ENCODE measurements at places on chromosomes 12 and 14.

- no peak for DNase-seq
These were observed 178.2 kb downstream of the BCL11B start for GRCh38 chr14:99093532-99094517.

GRCh38 chr14:67815573-67816225 is 691 bp downstream of the ZFYVE26 start:
- no peak for DNase-seq

- no peak for DNase-seq
These were observed 191.1 kb upstream of the PRICKLE1 start for GRCh38 chr12:42780671-42781070.

DNA sequence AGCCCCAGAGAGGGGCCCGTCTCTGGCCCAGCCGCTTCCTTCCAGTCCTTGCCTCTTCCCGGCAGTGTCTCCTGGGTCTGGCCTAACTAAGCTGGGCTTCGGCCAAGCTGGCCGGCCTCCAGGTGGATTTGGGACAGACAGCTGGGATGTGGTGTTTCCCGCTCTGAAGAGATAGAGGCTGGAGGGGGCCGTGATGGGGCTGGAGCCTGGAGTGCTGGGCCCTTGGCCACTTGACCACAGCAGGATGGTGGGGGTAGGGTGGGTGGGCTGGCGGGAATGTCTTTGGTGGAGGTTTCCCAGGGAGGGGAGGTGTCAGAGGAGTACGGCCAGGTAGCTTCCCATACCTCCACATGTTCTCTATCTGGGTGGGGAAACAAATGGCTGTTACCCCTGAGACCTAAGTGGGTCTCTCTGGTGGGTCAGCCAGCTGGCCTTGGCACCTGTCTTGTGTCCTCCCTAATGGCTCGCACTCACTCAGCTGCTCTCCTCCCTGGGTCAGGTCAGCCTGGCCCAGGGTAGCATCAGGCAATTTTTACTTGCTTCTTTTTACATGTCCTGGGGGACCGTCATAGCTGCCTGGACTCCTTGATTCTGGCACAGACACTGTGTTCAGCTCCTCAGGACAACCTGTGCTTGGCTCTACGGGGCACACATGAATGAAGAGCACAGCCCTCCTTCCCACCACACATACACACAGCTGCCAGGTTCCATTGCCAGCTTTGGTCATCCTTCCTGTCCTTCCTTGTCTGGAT is 19.8 kb upstream of the PGF start:
- no peak for DNase-seq

- DNase-seq: no peak
These were observed 46.0 kb upstream of the CCDC60 start for GRCh38 chr12:119288576-119288975.

DNA sequence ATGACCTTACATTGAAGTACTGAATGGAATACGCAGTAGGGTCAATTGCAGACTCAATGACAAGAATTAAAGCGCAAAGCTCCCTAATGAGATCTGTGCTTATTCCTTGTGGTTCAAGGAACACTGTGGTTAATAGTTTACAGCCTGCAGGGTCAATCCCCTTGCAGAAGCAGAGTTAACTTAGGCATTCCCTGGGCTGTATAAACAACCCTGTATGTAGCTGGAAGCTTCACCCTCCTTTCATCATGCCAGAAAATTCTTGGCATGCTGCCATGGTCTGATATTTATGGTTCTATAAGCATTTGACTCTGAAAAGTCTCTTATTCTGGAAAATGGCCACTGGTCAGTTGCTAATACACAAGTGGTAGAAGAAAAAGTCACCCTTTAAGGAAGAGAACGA is 227.7 kb downstream of the NOVA1 start:
- DNase-seq: no peak

DNA sequence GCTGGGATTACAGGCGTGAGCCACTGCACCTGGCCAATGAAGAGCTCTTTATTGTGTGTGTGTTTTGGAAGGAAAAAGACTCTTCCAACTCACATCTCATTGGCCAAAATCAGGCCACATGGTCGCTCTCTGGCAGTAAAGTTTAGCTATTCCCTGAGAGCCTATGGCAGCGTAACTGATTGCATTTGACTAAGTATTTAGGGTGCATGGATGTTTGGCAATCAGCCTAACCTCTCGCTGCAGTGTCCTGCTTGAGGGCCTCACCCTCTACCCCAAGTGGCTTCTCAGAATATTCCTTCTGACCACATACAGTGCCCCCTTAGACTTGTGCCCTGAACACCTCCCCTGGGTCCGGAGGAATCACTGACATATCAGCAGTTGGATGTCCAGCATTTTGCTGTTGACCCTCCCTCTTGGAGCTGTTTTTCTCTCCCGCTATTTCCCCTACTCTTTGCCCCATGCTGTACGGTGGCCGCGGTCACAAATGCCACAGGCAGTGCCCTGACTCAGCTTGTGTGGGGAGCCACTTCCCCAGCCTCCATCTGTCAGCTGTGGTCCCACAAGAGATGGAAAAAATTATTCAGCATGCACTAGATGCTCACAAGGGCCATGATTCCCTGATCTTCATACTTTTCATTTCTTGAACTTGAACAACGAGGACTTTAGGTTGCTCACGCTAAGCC is 9.5 kb downstream of the PHETA1 start:
- no peak for DNase-seq

DNA sequence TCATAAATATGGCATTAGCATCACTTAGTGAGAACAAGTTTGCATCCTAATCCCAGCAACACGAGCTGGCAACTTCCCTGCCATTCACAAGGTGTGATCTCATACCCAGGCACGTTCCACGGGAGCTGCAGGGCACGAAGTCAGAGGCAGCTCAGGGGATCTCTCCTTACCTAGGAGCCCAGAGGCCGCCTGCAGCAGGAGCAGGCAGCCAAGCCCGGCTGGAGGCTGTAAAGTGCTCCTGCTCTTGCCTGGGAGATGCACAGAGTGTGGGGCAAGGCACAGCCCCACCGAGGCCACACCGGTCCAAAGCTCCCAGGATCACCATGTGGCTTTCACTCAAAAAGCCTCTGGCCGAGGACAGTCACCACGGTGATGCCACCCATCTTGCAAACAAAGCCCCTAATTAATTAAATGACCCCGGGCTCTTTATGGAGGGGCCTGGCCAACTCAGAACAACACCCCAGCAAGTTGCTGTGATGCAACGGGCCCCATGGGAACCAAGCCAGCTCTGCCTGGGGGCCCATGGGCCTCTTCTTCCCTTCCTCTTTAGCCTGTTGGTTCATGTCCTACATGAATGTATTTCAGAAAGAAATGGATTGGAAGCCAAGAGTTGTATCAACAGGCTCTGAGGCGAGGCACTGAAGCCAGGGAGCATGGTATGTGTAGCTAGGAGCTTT is 26.5 kb downstream of the NUAK1 start:
- DNase-seq: no peak

DNA sequence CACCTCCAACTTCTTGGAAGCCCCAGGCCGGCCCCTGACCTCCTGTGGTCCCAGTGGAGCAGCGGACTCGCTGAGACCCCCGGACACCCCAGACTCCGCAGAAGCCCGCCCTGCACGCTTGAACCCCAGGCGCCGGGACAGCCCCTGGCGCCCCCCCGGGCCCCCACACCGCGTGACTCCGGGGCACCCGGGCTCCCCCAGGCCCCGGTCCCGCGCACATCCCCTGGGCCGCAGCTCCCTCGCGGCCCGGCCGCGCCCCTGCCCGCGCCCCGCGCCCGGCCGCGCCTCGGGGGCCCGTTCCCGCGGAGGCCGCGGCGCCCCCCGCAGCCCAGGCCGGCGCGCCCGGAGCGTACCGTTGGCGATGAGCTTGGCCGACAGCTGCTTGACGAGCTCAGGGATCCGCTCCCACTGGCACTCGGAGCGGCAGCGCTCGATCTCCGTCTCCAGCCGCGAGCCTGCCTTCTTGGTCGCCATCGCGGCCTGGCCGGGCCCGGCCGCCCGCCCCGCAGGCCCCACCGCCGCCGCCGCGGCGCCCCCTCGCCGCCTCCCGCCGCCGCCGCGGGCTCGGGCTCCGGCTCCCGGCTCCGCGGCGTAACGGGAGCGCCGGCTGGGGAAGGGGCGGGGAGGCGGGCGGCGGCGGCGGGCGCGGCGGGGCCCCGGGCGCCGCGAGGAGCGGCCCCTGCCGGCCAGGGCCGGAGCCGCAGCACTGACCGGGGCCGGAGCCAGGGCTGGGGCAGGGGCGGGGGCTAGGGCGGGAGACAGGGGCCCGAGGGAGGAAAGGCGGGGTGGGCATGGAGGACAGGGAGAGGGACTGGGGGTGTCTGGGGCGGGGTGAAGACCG is at the start of gene TTC7B:
Gene TTC7B, minus strand, starts transcription at position 609 of the 841 bp plus-strand sequence. Its CDS starts 135 bp downstream, at position 474.
- no peak for DNase-seq

DNA sequence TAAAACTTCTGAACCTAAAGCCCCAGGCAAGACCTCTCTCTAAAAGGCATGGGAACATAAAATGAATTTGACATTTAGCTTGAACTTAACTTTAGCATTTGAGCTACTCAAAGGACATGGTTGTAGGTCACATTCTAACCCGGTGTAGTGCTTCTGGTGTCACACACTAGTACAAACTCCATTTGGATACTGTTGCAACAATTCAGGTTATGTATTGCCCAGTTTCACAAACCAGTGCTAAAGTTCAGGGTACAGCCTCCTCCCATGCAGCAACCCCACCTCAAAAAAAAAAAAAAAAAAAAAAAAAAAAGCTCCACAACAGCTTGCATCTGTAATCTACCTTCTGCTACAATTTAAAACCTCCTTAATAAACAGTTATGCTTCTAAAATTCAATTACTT is 7.8 kb downstream of the PPTC7 start:
- DNase-seq: no peak

DNA sequence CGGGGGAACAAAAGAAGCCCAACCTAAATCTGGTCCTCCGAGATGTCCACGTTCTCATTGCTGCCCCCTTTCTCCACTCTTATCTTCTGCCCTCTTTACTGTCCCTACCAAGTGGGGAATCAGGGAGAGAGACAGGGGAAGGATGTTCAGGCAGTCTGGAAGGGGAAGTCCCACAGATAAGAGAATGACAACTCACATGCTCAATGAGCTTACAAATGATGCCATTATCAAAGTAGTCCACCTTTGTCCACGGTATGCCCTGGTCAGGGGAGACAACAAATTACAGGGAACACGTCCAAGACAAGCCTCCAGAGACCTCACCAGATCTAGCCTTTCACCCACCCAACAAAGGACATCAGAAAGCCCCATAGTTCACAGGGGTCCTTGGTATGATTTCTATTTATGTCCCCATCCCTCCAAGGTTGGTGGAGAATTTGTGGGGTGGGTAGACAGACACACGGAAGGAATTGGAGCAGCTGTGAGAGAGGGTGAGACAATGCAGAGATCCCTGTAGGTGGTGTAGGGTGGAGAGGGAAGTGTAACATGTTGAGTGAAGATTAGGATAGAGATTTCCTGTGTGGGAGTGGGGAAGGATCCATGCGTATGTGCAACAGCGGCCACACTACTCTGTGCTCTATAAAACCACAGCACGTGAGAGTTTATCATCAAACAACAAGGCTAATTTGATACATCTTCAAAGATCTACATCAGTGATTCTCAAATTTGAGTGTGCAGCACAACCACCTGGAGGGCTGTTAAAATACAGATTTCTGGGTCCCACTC is 10.7 kb downstream of the MYO1A start:
- no peak for DNase-seq

DNA sequence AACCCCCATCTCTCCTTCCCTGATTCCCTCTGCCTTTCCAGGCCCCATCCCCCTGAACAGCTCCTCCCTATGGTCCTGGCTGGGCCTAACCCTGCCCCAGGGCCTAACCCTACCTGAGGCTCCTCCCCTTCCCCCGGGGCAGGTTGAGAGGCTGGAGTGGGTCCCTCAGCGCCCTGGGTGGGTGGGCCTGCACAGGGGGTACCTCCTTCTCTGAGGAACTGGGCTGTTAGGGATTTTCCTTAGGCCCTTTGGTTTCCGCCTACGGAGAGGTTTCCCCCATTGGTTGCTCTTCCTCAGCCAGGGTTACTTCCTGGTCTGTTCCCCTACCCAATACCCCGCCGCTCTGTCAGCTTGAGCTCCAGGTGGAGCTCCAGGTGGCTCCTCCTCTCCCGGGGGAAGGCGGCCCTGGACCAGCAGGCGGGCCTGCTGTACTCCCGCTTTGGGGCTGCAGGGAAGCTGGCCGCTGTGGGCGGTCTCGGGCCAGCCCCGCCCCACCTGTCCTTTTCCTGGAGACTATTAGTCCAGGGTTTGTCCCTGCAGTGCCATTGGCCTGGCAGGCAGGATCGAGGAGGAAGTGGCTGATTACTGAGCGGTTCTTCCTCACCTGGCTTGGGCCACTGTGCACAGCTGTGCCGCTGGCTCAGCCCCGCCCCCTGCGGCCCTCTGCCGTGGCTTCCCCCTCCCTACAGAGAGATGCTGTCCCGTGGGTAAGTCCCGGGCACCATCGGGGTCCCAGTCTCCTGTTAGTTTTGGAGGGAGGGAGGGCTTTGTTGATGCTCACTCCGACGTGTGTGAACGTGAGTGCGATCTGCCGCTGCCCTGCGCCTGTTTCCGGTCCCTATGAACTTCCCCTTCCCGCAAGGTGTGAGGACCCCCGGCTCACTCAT is 2.5 kb downstream of the C12orf57 start:
- no peak for DNase-seq

DNA sequence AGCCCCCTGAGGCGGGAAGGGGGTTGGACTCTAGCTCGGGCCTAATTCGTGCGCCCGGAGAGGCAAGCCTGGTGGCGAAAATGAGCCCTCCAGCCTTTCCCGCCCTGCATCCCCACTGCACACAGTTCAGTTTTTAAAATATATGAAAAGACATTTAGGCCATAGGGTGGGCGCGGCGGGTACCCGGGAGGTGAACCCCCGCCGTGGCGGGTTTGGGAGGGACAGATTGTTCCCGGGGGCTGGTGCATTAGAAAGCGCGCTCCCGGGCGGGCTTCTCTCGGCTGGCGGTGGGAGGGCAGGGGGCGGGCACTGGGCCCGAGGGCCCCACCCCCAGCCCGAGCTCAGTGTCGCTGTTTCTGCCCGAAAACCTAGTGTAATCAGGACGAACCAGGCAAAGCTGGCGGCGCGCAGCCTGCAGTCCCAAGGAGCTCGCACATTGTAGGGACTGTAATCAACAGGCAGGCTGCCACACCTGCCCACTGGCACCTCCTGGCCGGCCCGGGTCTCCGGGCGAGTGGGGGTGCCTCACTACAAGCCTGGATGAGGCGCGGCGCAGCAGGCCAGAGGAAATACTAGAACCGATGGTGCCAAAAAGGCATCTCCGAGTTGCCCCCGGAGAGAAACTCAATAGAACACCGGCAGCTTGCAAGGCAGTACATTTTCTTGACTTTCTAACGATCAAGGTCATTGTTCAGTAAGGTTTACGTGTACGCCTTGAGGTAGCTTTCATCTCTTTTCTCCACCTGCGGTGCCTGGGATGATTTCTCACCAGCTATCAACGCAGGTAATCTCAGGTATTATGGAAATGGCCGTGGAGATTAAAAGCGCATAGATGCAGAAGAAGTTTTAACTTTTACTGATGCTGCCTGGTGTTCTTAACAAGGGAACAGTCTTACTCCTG is 764 bp upstream of the SPTB start:
- DNase-seq: no peak

- no peak for DNase-seq
These were observed 88.4 kb upstream of the DCD start for GRCh38 chr12:54736549-54736948.
